Fibroblast of skin of right quadriceps (primary cell): ENCODE measurements at places on chromosomes 2 and 18.

GRCh38 chr2:215606219-215606618 lies 170.4 kb upstream of the FN1 start:
- DNase-seq = no peak

GRCh38 chr2:31089645-31090044 lies 48.6 kb downstream of the GALNT14 start:
- no peak for DNase-seq

DNA sequence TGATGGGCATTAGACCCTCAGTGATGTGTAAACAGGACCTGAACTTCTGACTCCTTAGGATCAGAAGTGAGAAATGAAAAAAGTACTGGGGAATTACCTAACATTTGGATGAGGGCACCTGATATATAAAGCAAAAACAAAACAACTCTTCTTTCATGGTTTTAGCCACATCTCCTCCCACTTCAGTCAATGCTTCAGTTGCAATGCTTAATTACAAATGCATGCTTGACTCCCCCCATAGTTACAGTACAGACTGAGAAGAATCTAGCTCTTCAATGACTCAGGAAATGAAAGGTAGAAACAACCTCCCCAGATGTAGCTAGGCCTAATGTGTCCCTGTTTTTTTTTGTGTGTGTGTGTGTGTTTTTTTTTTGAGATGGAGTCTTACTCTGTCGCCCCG lies 276.8 kb upstream of the POU3F3 start:
- DNase-seq = no peak

GRCh38 chr2:69645031-69645431 lies 1.5 kb upstream of the AAK1 start:
- peak; percentile 58 for DNase-seq

GRCh38 chr18:12044591-12044990 lies 49.1 kb upstream of the ANKRD62 start:
- DNase-seq = peak; percentile 42

GRCh38 chr2:112582314-112582746 lies 2.1 kb upstream of the CHCHD5 start:
- peak; percentile 70 for DNase-seq

- DNase-seq = peak; percentile 55
These were observed 51.4 kb upstream of the EML6 start for GRCh38 chr2:54671875-54672589.

DNA sequence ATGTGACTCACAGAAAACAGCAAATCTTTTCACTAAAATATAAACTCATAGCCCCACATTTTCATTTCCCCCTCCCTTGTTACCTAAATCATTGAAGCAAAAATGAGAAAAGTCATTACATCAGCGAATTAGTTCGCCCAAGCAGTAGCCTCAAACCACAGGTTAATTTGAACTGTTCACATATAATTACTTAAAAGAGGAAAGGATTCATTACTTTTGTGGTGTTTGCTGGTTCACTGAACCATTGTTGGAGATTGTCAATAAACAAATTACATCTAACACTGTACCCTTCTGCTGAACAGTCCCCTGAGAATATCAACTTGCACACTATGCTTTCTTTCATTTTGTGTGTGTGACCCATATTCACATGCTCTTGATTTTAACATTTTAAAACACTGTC lies 238.7 kb downstream of the ERBB4 start:
- DNase-seq = no peak

GRCh38 chr2:69164061-69164778 lies 151.2 kb downstream of the ANTXR1 start:
- peak; percentile 72 for DNase-seq

GRCh38 chr2:119545754-119546446 lies 1.7 kb downstream of the CFAP221 start:
- DNase-seq = peak; percentile 67

DNA sequence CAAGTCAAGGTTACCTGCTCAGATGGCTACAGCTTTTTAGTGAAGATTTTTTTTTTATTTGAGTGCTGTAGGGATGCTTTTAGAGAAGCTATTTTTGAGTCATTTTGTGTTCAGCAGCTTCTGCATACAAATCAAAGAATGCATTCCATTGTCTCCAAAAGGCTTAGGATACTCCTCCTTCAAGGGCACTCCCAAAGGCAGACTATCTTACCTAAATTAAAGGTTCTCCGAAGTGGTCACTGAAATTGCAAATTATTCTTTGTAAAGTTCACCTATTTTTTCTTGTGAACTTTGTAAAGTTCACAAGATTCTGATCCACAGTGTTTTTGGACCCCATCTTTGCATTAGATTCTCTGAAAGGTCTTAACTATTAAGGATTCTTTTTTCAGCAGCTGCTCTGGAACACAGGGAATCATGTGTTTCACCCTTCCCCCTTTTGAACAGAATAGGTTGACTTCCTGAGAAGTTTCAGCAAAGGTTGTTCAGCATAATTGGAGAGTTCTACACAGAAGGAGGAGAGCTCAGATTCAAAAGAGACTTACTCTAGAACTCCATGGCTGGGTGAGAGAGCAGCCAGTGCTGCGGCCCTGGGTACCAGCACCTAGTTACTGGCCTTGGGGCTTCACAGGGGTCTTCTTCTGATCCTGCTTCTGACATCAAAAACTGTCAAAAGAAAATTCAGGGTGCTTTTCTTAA lies 14.5 kb downstream of the CLIP4 start:
- DNase-seq = peak; percentile 26

DNA sequence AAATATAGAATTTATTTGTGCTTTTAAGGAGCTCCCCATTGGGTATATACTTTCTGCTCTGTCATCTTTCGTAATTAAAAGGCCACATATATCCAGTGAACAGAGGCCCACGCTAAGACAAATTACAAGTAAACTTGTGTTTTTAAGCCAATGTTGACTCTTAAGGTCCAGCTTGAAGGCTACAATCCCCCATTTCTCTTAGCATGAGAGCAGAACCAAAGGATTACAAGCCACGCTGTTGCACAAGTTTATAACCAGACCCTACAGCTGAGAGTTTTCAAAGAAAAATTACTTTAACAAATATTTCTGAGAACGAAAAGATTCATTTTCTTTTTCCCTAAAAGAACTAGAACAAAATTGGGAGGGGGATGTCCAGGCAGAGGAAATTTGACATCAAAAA lies 471.0 kb downstream of the TXNL1 start:
- no peak for DNase-seq

DNA sequence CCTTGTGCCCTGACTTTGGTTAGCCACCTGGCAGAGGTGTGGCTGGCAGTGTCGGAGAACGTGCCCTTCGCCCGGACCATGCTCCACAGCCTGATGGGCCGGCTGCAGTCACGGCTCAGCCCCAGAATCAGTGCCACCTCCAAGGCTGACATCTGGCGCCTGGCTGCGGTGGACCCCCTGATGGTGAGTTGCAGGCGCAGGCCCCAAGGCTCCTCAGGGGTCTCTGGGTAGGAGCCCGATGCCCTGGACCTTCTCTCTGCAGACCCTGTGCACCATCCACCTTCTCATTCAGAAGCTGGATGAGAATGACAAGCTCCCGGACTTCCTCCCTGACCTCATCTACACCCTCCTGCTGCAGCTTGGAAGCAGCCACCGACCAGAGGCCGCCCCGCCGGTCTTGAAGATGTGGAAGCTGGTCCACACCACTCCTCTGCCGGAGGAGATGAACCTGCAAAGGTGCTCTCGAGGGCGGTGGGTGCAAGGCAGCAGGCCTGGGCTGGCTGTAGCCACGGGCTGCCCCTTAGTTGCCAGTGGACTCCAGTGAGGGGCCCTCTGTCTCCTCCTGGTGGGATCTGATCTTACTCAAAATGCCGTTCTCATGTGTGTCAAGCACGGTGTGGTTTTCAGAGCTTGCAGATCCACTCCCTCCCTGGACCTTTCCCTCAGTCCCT lies 32.1 kb downstream of the HJURP start:
- DNase-seq = no peak

DNA sequence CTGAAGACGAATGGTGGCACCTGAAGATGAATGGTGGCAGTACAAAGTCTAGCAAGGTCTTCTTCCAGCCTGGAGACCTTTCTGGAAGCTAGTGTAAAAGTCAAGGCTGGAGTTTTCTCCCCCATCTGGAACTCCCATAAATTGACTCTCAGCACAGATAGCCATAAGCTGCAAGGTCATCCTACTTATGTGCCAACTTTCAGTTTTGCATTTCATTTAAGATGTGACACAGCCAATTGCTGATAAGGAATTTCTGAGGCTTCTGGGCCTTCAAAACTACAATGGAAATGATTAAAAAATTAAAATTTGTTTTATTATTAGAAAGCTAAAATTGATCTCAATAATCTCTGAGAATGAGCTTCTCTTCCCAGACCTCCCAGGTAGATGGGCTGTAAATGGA lies 10.2 kb downstream of the XDH start:
- DNase-seq = no peak

DNA sequence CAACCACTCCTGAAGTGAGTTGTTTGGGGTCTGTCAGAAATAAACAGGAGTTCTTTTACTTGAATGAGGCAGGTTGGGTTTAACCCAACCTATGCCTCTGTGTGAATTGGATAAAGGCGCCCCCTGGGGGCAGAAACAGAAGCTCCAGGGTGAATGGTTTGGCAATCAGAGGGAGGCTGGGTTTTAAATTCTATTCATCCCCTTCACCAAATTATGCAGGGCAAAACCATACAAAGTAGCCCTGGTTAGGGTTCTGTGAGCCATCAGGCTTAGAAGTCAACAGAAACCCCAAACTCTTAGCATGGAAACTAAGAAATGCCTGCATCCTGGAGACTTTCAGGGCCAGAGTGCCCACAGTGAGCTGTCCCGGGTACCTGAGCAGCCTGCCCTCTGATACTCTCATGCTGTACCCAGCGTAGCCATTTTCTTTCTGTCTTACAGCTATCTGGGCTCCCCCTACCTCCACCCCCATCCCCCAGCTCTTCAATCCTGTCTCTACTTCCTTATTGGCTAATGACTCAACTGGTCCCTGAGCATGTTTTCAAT lies 241.5 kb downstream of the ICOS start:
- DNase-seq = peak; percentile 10

DNA sequence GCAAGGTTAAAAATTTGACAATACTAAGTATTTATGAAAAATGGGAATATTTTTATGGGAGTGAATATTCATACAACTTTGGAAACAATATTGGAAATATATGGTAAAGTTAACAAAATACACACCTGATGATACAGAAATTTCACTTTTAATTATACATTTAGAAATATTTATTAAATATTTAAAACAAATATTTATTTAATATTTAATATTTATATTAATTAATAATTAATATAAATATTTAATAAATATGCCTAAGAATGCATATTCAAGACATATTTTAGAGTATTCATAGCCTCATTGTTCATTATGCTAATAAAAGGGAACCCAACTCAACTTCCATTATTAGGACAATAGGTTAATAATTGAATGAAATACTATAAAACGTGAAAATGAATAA lies 7.0 kb upstream of the DYNAP start:
- no peak for DNase-seq

GRCh38 chr2:58568901-58569300 lies 327.8 kb upstream of the FANCL start:
- no peak for DNase-seq

- DNase-seq = no peak
These were observed 379.0 kb upstream of the NXPH2 start for GRCh38 chr2:139159177-139159576.

DNA sequence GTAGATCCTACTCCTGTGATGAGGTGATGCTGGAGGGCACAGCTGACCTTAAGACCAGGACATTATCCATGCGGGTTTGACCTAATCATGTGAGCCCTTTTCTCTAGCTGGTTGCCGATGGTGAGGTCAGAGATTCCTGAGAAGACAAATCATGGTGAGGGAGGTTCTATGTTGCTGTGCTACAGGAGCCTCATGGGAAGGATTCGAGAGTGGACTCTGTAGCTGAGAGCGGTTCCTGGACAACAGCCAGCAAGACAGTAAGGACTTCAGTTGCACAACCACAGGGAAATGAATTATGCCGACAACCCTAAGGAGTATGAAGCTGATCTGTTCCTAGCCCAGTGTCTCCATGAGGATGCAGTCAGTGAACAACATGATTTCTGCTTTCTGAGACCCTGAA lies 80.4 kb downstream of the EPB41L3 start:
- peak; percentile 85 for DNase-seq

DNA sequence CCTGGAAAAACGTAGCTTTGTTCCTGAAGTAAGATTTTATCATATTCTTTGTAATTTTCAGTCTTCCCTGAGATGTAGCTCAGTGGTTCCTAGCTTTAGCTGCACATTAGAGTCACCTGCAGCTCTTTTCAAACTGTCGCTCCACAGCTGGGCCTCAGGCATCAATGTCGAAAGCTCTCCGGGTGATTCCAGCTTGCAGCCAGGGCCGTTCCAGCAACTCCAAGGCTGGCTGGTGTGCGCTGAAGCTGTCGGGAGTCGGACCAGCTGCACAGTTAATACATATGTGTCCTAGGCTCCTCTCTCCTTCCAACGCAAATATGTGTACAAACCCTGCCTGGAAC lies 609 bp upstream of the ZNF2 start:
- DNase-seq = no peak

DNA sequence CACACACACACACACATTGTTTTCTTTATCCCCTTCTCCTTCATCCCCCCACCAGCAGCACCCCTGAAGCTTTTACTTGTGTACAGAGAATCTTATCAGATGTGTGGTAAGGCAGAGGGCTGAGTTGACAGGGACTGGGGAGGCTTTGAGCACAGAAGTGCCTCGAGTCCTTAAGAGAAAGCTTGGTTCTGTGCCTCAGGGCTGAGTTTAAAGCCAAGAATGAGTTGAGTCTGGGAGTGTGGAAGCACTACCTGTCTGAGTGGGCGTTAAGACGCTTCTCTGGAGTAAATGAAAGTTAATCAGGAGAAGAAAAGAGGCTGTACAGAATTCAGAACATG lies 2.7 kb downstream of the ID2 start:
- DNase-seq = peak; percentile 57

GRCh38 chr2:36387258-36387916 lies 31.8 kb downstream of the CRIM1 start:
- DNase-seq = no peak

DNA sequence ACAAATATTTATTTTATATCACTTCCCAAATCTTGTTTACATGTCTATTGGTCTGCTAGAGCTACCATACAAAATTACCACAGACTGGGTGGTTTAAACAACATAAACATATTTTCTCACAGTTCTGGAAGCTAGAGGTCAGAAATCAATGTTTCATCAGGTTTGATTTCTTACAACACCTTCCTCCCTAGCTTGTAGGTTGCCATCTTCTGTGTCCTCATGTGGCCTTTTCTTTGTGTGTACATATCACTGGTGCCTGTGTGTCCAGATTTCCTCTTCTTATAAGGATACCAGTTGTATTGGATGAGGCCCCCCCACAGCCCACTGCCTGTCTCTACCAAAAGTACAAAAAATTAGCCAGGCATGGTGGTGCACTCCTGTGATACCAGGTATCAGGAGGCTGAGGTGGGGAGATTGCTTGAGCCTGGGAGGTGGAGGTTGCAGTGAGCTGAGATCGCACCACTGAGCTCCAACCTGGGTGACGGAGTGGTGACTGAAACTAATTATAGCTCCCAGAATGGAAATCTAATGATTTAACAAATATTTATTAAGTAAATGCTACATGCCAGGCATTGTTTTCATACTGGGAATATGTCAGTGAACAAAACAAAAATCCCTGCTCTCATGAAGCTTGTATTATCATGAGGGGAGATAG lies 13.6 kb downstream of the EML4 start:
- DNase-seq = no peak

GRCh38 chr2:73700131-73700611 lies 37.0 kb downstream of the TPRKB start:
- DNase-seq = no peak
